D721Med (cell line): ENCODE measurements at places on chromosomes 1 and 21.

- DNase-seq = no peak
These were observed 3.5 kb downstream of the TRIM67 start for GRCh38 chr1:231165371-231165770.

GRCh38 chr1:14255711-14256110, 342.8 kb upstream of the KAZN start:
- no peak for DNase-seq

GRCh38 chr1:90716243-90716551, 905 bp downstream of the BARHL2 start:
- DNase-seq = no peak

GRCh38 chr1:202365092-202365815, 16.8 kb downstream of the PPP1R12B start:
- DNase-seq = no peak

DNA sequence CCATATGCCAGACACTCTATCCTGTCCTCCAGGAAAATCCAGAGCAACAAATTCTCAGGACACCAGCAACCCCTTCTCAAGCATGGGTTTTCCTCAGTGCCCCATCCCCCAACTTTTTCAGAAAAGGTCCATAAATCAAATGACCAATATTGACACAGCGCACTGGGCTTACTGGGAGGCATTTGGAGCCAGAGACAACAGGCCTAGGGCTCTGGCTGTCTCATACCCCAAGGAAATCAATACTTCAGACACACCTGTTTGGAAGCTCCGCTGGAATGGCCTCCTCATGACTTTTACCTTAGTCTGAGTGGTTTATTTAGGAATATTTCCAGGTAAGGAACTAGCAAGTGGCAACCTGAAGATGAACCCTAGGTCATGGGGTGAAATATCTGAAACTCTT, 66.9 kb upstream of the TNR start:
- DNase-seq = no peak

- no peak for DNase-seq
These were observed at the start of gene KRTAP10-2 for GRCh38 chr21:44551340-44551961. Gene KRTAP10-2 (minus strand): TSS chr21:44551505. CDS start chr21:44551458, 47 bp downstream.

- no peak for DNase-seq
These were observed 6.3 kb upstream of the ERRFI1 start for GRCh38 chr1:8032366-8032910.

- DNase-seq = no peak
These were observed 2.9 kb downstream of the JUN start for GRCh38 chr1:58780836-58781452.

DNA sequence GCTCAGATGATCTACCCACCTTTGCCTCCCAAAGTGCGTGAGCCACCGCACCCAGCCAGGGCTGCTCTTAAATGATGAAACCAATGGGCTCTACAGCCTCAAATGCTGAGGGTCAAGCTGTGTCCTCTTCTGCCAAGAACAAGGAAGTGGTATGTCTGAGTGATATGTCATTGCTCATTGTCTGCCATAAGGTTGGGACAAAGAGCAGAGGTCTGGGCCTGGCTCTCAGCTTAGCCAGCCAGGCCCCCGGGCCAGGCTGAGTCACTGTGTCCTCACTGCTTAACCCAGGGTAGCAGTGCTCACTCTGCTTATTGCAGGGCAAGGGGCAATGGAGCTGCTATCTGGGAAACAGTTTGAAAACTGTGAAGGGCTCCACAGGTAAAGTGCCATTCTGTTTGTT, 8.3 kb upstream of the ETS2 start:
- no peak for DNase-seq

GRCh38 chr1:62286786-62287224, 32.4 kb downstream of the KANK4 start:
- DNase-seq = no peak

DNA sequence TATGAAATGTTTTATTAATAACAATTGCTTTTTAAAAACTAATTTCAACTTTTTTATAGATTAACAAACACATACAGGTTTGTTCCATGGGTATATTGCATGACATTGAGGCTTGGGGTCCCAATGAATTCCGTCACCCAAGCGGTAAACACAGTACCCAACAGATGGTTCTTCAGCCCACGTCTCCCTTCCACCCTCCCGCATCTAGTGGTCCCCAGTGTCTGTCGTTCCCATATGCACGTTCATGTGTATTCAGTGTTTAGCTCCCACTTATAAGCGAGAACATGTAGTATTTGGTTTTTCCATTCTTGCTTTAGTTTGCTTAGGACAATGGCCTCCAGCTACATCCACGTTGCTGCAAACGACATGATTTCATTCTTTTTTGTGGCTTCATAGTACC, 48.6 kb downstream of the NOS1AP start:
- no peak for DNase-seq

GRCh38 chr1:177922209-177922608, 47.6 kb downstream of the SEC16B start:
- DNase-seq = no peak

- no peak for DNase-seq
These were observed 82.9 kb upstream of the ACTL8 start for GRCh38 chr1:17672226-17672625.

GRCh38 chr1:19484338-19484797, 971 bp downstream of the CAPZB start:
- no peak for DNase-seq

DNA sequence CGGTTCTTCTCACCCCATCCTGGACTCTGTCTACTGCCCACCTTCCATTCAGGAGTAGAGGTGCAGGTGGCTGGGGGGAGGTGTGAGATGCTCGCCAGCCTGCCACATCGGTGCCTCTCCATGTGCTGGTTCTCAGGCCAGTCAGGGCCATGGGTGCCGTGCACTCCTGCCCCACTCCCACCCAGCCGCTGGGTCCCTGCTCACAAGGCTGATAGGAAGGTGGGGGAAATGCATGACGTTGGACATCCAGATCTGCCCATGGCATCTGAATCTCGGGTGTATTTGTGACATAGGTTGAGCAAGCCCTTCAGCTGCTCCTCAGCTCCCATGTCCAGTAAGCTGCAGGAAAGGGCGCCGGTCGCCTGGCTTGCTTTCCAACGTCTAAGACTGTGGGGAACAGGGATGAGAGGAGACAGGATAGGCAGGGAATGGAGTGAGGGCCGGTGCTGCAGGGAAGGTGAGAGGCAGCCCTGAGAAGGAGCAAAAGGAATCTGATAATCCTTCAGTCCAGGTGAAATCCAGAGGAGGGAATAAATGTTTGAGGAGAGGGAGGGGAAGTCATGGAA, 11.8 kb downstream of the S100A7A start:
- no peak for DNase-seq

- no peak for DNase-seq
These were observed 59.4 kb upstream of the IFI44L start for GRCh38 chr1:78560811-78561210.

- DNase-seq = no peak
These were observed 88.6 kb downstream of the NUF2 start for GRCh38 chr1:163410073-163410999.

GRCh38 chr1:115426956-115427355, 88.9 kb upstream of the NGF start:
- DNase-seq = no peak

DNA sequence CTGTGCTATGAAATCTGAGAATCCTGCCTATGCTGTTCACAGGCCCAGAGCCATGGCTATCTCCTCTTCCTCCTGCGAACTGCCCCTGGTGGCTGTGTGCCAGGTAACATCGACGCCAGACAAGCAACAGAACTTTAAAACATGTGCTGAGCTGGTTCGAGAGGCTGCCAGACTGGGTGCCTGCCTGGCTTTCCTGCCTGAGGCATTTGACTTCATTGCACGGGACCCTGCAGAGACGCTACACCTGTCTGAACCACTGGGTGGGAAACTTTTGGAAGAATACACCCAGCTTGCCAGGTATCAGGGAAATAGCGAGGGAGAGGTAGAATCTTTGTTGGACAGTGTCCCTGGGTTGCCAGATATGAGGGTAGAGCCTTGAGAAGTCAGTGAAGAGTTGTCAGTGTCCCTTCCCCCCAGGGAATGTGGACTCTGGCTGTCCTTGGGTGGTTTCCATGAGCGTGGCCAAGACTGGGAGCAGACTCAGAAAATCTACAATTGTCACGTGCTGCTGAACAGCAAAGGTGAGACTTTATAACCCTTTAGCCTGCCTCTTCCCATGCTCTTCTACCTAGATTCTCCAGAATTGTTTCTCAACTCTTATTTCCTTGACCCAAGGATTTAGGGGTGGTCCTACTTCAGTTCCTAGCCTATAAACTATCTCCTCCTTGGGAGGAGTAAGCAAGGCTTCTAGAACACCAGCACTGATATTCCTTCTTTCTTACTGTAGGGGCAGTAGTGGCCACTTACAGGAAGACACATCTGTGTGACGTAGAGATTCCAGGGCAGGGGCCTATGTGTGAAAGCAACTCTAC, 1.4 kb downstream of the NIT1 start:
- no peak for DNase-seq

DNA sequence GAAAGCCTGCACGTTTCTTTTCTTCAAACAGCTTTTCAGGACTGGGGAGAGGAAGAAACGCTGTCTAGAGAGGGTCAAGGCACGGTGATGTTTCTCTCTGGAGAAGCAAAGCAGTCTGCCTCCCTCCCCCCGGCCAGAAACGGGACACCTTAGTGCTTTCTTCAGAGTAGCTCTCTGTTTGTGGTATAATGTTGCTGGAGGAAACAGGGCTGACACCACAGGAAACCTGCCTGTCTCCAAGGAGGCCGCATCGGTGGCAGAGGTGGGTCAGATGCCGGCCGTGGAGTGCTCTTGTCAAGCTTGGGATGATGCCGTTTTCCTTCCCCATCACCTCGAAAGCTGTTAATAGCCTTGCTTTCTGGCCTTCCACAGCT, 139.4 kb downstream of the DHRS3 start:
- no peak for DNase-seq

GRCh38 chr1:99217599-99217998, 46.7 kb upstream of the PLPPR4 start:
- DNase-seq = no peak

GRCh38 chr1:62800281-62800680, 16.3 kb downstream of the ATG4C start:
- no peak for DNase-seq

DNA sequence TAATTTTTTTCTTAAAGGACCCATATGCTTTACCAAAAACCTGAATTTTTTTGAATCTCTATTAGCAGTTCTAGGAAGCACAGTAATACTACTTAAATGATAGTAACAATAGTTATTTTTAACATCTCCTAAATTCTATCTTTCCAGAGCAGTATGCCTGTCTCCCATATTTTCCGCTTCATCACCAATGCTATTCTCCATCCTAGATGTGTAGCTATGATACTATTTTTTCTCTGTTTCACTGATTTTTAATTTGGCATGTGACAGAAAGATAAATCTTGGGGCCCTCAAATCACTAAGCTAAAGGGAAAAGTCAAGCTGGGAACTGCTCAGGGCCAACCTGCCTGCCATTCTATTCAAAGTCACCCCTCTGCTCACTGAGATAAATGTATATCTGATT, 102.3 kb upstream of the HMCN1 start:
- DNase-seq = no peak

- no peak for DNase-seq
These were observed 69.0 kb downstream of the PTGER3 start for GRCh38 chr1:70978623-70979022.

- DNase-seq = no peak
These were observed 16.7 kb downstream of the INAVA start for GRCh38 chr1:200911361-200911760.

GRCh38 chr1:214718724-214719123, 115.7 kb downstream of the CENPF start:
- DNase-seq = no peak

- DNase-seq = no peak
These were observed 176.7 kb downstream of the LYPLAL1 start for GRCh38 chr1:219350172-219350931.

GRCh38 chr1:203473781-203474305, 1.8 kb upstream of the PRELP start:
- no peak for DNase-seq

DNA sequence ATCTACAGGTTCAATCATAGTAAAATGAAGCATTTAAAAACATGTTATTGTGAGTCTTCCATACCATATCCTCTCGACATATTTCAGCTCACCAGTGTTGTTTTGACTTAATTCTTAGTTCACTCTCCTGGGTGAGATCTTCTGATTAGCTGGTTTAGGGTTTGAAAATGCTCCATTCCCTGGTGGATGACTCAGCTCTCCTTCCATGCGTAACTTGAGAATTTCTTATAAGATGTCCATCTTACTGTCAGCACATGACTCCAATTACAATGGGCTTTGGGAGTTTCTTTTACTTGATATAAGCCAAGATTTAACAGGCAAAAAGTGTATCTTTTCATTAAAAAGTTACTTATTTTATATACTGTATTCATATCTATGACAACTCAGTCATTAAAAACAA, 476.5 kb downstream of the BRINP3 start:
- DNase-seq = no peak

- no peak for DNase-seq
These were observed 7.9 kb downstream of the WASF2 start for GRCh38 chr1:27481994-27482620.

GRCh38 chr1:34405266-34405959, 228.7 kb downstream of the C1orf94 start:
- DNase-seq = no peak

GRCh38 chr1:10788592-10789006, 7.8 kb downstream of the CASZ1 start:
- no peak for DNase-seq

DNA sequence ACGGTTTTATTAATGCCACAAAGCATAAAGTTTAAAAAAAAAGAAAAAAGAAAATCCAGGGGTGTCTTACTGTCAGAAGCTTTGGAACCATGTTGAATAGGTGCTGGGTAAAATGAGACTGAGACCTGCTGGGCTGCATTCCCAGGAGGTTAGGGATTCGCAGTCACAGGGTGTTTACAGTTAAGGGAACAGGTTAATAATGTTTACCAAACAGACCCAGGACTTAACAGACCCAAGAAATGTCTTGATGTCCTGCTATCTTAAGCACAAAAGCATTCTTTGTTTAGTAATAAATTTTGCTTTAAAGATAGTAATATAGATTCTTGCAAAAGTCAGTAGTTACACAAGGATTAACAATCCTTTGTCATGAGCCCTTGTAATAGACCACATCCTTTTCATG, 54.7 kb downstream of the OLFML3 start:
- DNase-seq = no peak

DNA sequence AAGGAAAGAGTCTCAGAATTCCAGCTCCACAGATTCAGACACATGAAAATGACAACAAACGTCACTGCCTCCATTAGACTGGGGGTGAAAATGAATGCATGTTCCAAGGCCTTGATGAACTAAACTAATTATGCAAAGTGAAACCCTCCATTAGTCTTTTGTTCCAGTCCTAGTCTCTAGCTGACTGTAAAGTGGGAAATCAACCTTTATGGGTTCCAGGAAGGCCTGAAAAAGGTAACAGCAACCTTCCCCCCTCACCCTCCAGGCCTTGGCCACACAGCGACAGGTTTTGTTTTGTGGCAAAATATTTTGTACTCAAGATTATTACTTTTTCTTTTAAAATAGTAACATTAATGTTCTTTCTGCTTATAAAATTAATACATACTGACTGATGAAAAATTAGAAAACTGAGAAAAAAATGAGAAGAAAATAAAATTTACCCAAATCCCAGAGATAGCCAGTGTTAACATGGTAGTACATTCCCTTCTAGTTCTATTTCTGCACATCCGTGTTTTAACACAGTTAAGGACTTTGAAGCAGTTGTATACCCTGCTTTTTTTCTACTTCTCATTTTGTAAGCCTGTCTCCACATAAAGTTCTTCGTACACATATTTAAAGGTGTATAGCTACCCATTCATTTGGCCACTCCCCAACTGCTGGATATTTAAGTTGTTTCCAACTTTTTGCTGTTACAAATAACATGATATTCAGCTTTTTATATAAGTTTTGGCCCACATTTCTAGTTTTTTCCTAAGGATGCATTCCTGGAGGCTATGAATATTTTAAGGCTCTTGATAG, 60.9 kb downstream of the CD2 start:
- no peak for DNase-seq

GRCh38 chr1:230335861-230336522, 90.1 kb downstream of the PGBD5 start:
- no peak for DNase-seq
